Stomach (tissue), 19 donors: ENCODE measurements at places on chromosomes 5 and 9. TPM values are rescaled to one million over a fixed set of nuclear protein-coding genes. Genes with fewer than 3 reads are reported as not detected.

The BASP1 gene
- total RNA-seq = 15.1 TPM

The GNPDA1 gene
- 5.8 TPM for total RNA-seq

The ITK gene
- total RNA-seq = 9.9 TPM

The PCDHB15 gene
- not detected for total RNA-seq

The IFNA2 gene
- not detected for total RNA-seq

The P4HA2 gene
- 37.9 TPM for total RNA-seq

The ELL2 gene
- 178 TPM for total RNA-seq

The PTGES gene
- total RNA-seq = 2.9 TPM

The ZFR gene
- total RNA-seq = 81.2 TPM

The SPATA31A3 gene
- not detected for total RNA-seq

The NDUFB6 gene
- total RNA-seq = 43.3 TPM

The ANKRD34B gene
- total RNA-seq = not detected

The SLC1A3 gene
- 0.87 TPM for total RNA-seq

The NR5A1 gene
- total RNA-seq = not detected

The DDX4 gene
- total RNA-seq = not detected

The LHX2 gene
- not detected for total RNA-seq

The NR2F1-AS1 gene
- 15.8 TPM for total RNA-seq
